ENCODE measurements at places on chromosomes 16 and 17. TPM values are rescaled to one million over a fixed set of nuclear protein-coding genes. Genes with fewer than 3 reads are reported as not detected.

Gene AGRP
- not detected for total RNA-seq

- H3K27ac ChIP-seq: no peak overlapping the region
- peaks cover 10% of the 10 kb centered on the region for H3K4me1 ChIP-seq
- no peak overlapping the region for H3K4me3 ChIP-seq
Observed at GRCh38 chr16:58863761-58864160, 129.6 kb upstream of the GOT2 start.

Gene ARL17A
- 12.4 TPM for total RNA-seq

Gene PLXDC1
- 2.5 TPM for total RNA-seq

Gene GUCY2D
- total RNA-seq: not detected

- no peak for DNase-seq
- no peaks in the 10 kb centered on the region for H3K36me3 ChIP-seq
- peaks cover 16% of the 10 kb centered on the region for H3K4me1 ChIP-seq
- no peaks in the 10 kb centered on the region for H3K27me3 ChIP-seq
Observed at GRCh38 chr17:31695456-31696090, 163.5 kb downstream of the COPRS start.

DNA sequence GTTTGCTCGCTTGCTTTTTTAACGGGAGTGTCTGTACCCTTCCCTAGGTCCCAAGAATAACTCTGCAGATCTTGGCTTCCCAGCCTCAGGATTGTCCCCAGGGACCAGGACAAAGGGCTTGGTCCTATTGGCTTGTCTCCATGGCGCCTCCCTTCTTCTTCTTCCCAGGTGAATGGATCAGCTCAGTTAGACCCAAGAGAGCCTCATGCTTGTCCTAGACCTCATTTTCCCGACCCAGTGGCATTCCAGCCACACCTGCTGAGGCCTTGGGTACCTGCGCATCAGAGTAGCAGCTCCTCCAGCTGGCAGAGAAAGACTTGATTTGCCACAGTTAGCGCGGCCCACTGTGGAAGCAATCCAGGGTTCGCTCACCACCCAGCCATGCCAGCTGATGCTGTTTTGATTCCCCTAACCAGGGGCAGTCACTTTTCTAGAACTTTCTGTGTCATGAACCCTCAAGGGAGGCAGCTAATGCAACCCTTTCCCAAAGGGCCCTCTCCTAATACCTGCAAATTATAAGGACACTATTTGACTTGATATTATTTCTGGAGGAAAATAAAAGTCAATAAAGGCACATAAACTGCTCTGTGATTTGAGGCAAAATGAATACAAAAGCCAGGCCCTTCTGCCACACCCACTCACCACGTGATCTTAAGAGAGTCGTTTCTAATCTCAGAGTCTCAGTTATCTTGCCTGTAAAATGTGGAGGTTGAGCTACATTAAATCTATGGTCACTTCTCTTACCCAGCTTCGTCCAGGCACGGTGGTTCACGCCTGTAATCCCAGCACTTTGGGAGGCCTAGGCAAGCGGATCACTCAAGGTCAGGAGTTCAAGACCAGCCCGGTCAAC lies 13.9 kb downstream of the GPR142 start:
- no peak overlapping the region for H3K4me3 ChIP-seq
- DNase-seq: no peak
- no peaks in the 10 kb centered on the region for H3K36me3 ChIP-seq
- peaks cover 14% of the 10 kb centered on the region for H3K4me1 ChIP-seq
- H3K27ac ChIP-seq: no peak overlapping the region

- H3K4me3 ChIP-seq: no peak overlapping the region
- no peaks in the 10 kb centered on the region for H3K4me1 ChIP-seq
- H3K27me3 ChIP-seq: no peaks in the 10 kb centered on the region
- H3K36me3 ChIP-seq: no peaks in the 10 kb centered on the region
- H3K27ac ChIP-seq: no peak overlapping the region
Observed at GRCh38 chr17:75307957-75308731, 18.9 kb upstream of the SLC25A19 start.

DNA sequence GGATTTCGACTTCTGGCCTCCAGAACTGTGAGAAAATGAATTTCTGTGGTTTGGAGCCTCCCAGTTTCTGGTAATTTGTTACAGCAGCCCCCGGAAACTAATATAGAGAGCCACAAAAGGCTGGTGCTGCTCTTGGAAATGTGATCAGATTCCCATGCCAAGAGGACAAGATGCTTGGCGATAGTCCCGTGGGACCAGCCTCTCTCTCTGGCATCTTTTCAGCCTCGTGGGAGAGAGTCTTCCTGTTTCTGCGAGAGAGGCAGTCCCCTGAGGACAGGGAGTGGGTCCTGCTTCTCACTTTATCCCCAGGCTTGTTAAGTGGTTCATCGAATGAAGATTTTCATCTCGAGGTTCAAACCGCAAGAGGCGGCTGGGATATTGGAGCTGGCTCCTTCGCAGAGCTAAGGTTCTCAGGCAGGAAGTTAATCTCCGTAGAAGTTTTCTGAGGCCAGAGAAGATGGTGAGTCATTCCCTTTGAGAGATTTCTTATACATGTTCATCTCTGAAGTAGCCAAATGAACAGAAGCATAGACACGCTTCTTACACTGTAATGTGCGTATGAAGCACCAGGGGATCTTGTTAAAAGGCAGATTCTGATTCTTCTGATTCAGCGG lies 211.6 kb upstream of the SDK2 start:
- H3K4me1 ChIP-seq: no peaks in the 10 kb centered on the region
- no peak overlapping the region for H3K4me3 ChIP-seq
- no peak overlapping the region for H3K27ac ChIP-seq
- DNase-seq: no peak
- H3K36me3 ChIP-seq: no peaks in the 10 kb centered on the region

Gene KCNH4
- total RNA-seq: not detected

DNA sequence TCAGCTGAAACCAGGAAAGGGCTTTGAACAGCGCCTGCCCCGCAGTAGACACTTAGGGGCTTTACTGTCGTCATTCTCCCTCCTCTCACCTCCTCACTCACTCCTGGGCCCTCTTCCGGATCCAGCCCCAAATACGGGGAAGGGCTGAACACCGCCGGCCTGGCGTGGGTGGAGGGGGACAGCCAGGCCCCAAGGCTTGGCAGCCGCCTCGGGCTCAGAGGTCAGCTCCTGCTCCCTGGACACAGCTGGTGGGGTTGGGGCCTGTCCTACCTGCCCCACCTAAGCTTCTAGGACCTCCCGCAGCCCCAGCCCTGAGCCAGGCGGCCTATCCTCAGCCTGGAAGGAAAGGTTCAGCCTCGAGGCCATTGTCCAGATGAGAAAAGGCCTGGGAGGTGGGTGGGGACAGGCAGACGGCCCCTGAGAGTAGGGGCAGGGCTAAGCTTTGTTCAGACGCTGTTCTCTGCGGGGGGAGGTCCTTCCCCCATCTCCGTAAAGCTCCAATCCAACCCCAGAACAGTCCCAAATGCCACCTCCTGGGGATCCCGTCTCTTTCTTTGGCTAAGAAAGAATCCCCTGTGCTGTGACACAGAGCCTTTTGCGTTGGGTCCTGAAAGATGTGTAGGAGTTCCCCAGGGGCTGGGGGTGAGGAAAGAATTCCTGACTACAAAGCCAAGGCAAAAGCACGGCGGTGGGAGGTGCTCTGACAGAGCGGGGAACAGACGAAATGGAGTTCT lies 881 bp upstream of the LLGL1 start:
- no peaks in the 10 kb centered on the region for H3K27me3 ChIP-seq
- no peaks in the 10 kb centered on the region for H3K36me3 ChIP-seq
- DNase-seq: peak; percentile 97
- peak overlapping the region; percentile 57 for H3K4me3 ChIP-seq
- peaks cover 41% of the 10 kb centered on the region for H3K4me1 ChIP-seq

GRCh38 chr17:76189741-76190140 lies 48.7 kb upstream of the FOXJ1 start:
- no peak for DNase-seq
- peaks cover 12% of the 10 kb centered on the region for H3K4me1 ChIP-seq
- no peaks in the 10 kb centered on the region for H3K36me3 ChIP-seq
- H3K4me3 ChIP-seq: no peak overlapping the region
- no peak overlapping the region for H3K27ac ChIP-seq

- H3K4me3 ChIP-seq: no peak overlapping the region
- no peaks in the 10 kb centered on the region for H3K36me3 ChIP-seq
Observed at GRCh38 chr16:12584488-12585233, 219.0 kb downstream of the CPPED1 start.

DNA sequence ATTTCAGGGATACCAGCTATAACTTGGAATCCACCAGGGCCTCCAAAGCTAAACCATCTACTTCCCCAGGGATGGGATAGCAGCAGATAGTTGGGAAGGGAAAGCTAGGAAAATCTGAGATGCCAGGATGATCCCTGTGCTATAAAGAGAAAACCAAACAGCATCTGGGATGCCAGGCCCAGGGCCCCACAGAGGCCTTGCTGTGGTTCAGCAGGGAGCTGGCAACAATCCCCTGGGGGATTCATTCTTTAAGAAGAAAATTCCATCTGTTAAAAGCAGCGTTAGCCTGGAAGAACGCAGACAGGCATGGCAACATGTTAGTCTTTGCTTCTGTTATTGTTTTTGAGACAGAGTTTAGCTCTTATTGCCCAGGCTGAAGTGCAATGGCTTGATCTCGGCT lies 16.6 kb downstream of the MYO18A start:
- no peak for DNase-seq
- no peak overlapping the region for H3K4me3 ChIP-seq
- H3K27ac ChIP-seq: no peak overlapping the region
- no peaks in the 10 kb centered on the region for H3K27me3 ChIP-seq
- peaks cover 9% of the 10 kb centered on the region for H3K4me1 ChIP-seq

GRCh38 chr17:63694229-63694949 lies 5.5 kb downstream of the LIMD2 start:
- H3K36me3 ChIP-seq: no peaks in the 10 kb centered on the region
- no peak overlapping the region for H3K4me3 ChIP-seq
- H3K27ac ChIP-seq: no peak overlapping the region
- peak; percentile 31 for DNase-seq
- H3K4me1 ChIP-seq: peaks cover 16% of the 10 kb centered on the region

Data from neural progenitor cell (in vitro differentiated cells).